Amniotic stem cell (primary cell): ENCODE measurements at places on chromosomes 13 and 19.

DNA sequence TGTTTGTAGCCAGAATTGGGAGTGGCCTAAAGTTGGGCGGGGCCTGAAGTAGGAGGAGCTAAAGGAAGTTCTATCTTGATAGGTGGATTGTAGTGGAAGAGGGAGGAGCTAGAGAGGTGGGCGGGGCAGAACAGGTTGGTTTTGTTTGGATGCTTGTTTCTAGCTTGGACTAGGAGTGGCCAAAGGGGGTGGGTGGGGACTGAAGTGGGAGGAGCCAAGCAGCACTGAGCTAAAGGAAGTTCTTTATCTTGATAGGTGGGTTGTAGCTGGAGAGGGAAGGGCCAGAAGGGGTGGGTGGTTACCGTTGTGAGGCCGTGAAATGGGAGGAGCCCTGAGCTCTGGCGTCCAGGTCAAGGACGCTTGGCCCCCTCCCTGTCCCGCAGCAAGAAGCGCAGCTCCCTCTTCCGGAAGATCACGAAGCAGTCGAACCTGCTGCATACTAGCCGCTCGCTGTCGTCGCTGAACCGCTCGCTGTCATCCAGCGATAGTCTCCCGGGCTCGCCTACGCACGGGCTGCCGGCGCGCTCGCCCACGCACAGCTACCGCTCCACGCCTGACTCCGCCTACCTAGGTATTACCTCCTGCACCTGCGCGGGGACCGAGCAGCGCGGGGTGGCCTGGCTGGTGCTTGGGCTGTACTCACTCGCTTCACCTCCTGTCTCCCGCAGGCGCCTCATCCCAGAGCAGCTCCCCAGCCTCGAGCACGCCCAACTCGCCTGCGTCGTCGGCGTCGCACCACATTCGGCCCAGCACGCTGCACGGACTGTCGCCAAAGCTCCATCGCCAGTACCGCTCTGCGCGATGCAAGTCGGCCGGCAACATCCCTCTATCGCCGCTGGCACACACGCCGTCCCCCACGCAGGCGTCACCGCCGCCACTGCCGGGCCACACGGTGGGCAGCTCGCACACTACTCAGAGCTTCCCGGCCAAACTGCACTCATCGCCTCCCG is 8.0 kb downstream of the DNASE2 start:
- DNase-seq, result no peak

DNA sequence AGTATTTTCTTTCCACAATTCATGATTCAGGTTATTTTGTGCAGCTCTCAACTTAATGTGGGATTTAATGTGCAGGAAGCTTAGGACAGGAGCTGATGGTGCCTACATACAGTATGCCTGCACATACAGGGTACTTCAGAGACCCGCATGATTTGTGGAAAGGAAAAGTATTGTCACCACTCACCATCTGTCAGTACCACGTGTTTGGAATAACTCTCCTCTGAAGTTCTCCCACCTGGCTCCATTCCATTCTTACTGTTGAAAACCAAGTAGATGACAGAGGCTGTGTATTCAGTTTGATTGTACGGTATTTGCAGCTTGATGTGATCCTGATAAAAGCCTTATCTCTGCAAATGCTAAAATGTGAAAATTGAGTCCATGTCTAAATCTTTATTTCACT is 85.7 kb downstream of the ZAR1L start:
- no peak for DNase-seq

DNA sequence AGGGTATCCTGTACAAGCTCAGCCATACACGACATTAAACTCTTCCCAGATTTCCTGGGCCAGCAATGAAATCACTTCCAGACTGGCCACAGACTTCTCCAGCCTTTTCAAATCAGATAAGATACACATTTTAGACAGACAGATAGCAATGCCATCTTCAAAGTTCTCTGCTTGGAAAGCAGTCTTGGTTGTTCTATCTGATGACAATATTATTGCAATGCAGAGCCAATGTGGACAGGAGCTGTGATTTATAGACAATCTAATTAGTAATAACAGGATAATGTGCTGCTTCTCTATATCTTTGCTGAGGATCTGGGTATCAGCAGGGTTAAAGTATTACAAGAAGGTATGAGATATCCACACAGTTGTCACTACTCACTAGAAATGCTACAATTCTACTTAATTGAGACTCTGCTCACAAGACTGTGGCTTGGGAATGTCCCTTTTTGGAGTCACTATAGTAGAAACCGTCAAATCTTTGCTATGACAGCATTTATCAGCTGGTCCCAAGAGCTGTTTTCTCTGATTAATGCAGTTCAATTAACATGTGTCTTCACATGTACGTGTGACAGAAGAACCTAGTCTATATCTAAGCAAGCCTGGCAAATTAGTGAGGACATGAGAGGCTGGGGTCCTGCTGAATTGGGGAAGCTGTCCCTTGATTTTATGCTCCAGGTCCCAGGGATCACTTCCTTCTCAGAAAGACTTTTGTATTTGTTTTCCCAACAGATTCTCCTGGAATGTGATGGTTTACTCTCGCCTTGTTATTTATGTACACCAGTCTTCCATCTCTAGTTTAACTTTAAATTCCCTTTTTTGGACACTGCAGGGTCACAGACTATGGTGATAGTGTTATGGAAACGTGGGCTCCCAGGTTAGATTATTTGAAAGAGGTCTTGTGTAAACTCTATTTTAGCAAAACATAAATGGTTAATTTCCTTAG is 68.8 kb downstream of the COL4A1 start:
- no peak for DNase-seq

- DNase-seq, result no peak
Measured at GRCh38 chr13:42275506-42275905, 3.6 kb downstream of the AKAP11 start.

GRCh38 chr19:15812060-15812722 is 3.3 kb downstream of the OR10H1 start:
- DNase-seq, result no peak
